ENCODE measurements at places on chromosomes 16 and 17. TPM values are rescaled to one million over a fixed set of nuclear protein-coding genes. Genes with fewer than 3 reads are reported as not detected.

GINS2 gene
- total RNA-seq: 13.4 TPM

KRT9 gene
- total RNA-seq: not detected

SULT1A4 gene
- total RNA-seq: 1.1 TPM

SHBG gene
- total RNA-seq: 0.36 TPM

ZNF629 gene
- 9.4 TPM for total RNA-seq

- DNase-seq: no peak
- peaks cover 23% of the 10 kb centered on the region for H3K36me3 ChIP-seq
- no peak overlapping the region for H3K4me3 ChIP-seq
- no peak overlapping the region for H3K27ac ChIP-seq
- no peaks in the 10 kb centered on the region for H3K4me1 ChIP-seq
Observed at GRCh38 chr17:29469276-29469675, 79.1 kb downstream of the TAOK1 start.

DNA sequence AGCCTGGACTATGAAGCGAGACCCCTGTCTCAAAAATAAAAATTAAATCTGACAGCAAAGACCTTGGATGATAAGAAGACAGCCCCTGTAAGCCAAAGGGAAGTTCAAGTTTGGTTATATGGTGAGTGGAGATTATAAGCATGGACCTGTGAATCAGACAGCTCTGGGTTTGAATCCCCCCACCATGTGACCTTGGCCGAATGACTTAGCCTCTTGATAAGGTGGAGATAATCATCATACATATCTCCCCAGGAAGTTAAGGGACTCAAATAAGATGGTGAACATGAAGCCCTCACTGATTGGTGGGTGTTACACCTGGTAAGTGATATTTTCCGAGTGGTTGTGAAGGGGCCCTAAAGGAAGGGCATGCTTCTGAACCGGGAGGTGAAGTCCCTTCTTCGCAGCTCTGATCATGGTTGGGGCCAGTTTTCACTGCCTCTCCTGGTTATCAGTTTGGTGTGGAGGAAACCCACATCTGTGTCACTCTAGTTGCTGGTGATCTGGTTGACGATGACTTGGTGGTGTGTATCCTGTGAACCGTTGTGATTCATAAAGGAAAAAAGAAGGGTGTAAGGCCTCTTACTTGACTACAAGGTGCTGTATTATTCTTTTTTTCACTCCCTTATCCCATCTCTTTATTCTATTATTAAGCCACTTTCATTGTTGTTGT lies 61.7 kb upstream of the CLEC18A start:
- no peak overlapping the region for H3K4me3 ChIP-seq
- peaks cover 10% of the 10 kb centered on the region for H3K36me3 ChIP-seq
- no peaks in the 10 kb centered on the region for H3K27me3 ChIP-seq
- no peak for DNase-seq
- no peaks in the 10 kb centered on the region for H3K4me1 ChIP-seq
- H3K27ac ChIP-seq: no peak overlapping the region

- no peaks in the 10 kb centered on the region for H3K4me1 ChIP-seq
- DNase-seq: no peak
- no peaks in the 10 kb centered on the region for H3K27me3 ChIP-seq
- peaks cover 34% of the 10 kb centered on the region for H3K36me3 ChIP-seq
- no peak overlapping the region for H3K4me3 ChIP-seq
Observed at GRCh38 chr17:82924812-82925211, 85.0 kb upstream of the ZNF750 start.

DNA sequence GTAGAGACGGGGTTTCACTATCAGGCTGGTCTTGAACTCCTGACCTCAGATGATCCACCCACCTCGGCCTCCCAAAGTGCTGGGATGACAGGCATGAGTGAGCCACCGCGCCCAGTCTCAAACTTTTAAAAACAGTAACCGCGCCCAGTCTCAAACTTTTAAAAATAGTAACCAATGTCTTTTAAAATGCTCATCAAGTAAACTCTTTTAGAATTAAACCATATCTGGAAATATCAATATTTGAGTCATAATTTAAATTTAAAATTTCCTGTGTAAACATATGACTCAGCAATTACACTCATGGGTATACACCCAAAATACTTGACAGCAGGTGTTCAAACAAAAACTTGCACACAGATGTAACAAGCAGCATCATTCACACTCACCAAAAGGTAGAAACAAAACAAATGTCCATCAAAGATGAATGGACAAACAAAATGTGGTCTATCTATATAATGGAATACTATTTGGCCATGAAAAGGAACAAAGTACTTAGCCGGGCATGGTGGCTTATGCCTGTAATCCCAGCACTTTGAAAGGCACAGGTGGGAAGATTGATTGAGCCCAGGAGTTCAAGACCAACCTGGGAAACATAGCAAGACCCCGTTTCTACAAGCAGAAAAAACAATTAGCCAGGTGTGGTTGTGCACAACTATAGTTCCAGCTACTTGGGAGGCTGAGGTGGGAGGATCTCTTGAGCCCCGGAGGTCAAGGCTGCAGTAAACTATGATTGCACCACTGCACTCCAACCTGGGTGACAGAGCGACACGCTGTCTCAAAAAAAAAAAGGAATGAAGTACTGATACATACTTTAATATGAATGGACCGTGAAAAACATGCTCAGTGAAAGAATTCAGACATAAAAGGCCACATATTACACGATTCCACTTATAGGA lies 20.2 kb downstream of the ENPP7 start:
- no peak for DNase-seq
- peaks cover 49% of the 10 kb centered on the region for H3K27me3 ChIP-seq
- no peaks in the 10 kb centered on the region for H3K36me3 ChIP-seq
- H3K4me3 ChIP-seq: no peak overlapping the region
- no peak overlapping the region for H3K27ac ChIP-seq

GRCh38 chr17:72569148-72569946 lies 448.5 kb downstream of the SOX9 start:
- H3K36me3 ChIP-seq: no peaks in the 10 kb centered on the region
- no peak overlapping the region for H3K27ac ChIP-seq
- peaks cover 10% of the 10 kb centered on the region for H3K4me1 ChIP-seq
- DNase-seq: no peak
- no peak overlapping the region for H3K4me3 ChIP-seq

- H3K4me3 ChIP-seq: no peak overlapping the region
- DNase-seq: no peak
- peaks cover 13% of the 10 kb centered on the region for H3K27me3 ChIP-seq
- H3K27ac ChIP-seq: no peak overlapping the region
Observed at GRCh38 chr17:44333371-44333770, 8.7 kb upstream of the SLC25A39 start.

DNA sequence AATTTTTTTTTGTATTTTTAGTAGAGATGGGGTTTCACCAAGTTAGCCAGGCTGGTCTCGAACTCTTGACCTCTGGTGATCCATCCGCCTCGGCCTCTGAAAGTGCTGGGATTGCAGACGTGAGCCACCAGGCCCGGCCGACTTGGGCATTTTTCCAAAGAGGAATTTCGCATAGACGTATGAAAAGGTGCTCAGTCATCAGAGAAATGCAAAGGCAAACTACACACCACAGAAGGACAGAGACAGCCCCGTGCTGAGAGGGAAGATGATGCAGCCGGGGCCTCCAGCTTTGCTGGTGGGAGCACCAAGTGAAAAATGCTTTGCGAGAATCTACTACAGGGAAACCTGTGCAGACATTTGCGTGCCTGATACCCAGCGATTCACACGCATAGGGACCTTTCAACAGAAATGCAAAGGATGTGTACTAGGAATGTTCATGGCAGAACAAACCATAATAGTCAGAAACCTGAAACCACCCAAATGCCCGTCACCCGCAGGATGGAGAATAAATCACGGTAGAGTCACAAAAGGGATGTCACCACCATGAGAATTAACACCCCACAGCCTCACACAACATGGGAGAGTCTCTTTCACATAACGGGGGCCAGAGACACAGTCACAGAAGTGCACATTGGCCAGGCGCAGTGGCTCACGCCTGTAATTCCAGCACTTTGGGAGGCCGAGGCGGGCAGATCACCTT lies 5.2 kb downstream of the RAB40B start:
- H3K36me3 ChIP-seq: no peaks in the 10 kb centered on the region
- no peak overlapping the region for H3K4me3 ChIP-seq
- H3K27me3 ChIP-seq: peaks cover 2% of the 10 kb centered on the region
- H3K27ac ChIP-seq: no peak overlapping the region

DNA sequence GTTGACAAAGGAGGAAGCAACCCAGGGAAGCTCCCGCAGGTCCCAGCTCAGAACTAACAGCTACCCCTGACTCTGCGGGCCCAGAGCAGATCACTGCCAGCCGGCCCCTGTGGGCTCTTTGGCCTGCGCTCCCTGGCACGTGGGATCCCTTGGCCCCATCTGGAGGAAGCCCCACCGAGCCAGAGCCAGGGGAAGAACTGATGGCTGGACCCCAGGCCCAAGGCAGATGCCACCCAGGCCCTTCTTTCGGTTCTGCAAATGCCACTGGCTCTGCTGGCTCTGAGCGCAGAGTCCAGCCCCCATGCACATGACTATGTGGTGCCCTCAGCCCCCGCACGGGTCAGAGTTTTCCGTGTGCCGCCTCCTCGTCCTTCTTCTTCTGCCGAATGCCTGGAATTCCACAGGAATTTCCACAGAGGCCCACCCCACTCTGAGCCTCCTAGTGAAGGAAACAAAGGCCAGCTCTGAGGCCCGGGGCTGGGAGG lies 35.8 kb upstream of the SNN start:
- DNase-seq: peak; percentile 93
- H3K27me3 ChIP-seq: no peaks in the 10 kb centered on the region

DNA sequence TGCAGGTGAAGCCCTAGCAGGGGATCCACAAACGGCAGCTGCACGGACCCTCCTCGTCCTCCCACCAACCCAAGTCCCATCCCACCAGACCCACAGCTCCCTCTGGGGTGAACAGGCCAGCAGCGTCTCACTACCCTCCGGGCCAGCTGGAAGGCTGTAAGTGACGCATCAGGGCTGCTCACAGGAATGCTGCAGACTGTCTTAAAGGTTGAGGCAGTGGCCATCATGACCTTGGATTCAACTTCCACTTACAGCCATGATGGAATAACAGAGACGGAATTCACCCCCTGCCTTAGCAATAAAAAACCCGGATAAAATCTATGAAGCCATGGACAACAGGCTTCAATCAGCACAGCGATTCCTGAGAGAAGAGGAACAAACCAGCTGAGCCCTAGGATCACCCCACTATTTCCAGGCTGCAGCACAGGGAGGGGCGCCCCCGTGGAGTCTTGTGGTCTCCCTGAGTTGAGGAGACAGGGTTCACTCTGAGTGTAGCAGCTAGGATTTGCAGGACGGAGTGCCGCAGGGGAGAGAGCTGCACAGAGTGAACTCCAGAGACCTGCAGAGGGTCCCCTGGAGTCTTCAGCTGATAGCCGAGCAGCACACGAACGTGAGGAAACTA lies 10.5 kb downstream of the FAM83G start:
- H3K27me3 ChIP-seq: no peaks in the 10 kb centered on the region
- peaks cover 15% of the 10 kb centered on the region for H3K36me3 ChIP-seq
- H3K4me3 ChIP-seq: no peak overlapping the region

GRCh38 chr17:8922451-8922850 lies 43.1 kb downstream of the PIK3R5 start:
- H3K4me3 ChIP-seq: no peak overlapping the region
- DNase-seq: peak; percentile 75
- no peaks in the 10 kb centered on the region for H3K27me3 ChIP-seq
- H3K36me3 ChIP-seq: no peaks in the 10 kb centered on the region

DNA sequence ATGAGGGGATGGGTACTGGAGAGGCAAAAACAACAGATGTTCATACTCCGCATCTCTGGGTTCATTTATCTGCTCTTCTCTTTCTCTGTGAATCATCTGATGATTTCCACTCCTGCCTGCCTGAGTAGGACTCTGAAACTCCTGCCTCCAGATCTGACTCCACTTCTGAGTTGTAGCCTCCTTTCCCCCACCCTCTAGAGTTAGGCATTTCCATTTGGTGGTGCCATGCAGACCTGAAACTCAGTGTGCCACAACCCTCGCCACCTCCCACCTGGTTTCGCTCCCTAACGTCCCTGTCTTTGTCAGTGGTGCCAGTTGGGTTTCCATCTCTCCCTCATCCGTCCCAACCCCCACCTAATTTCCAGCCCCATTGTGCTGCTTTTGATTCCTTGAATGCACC lies 126.2 kb downstream of the PRKCB start:
- no peaks in the 10 kb centered on the region for H3K27me3 ChIP-seq
- H3K27ac ChIP-seq: no peak overlapping the region
- no peaks in the 10 kb centered on the region for H3K36me3 ChIP-seq
- no peaks in the 10 kb centered on the region for H3K4me1 ChIP-seq

DNA sequence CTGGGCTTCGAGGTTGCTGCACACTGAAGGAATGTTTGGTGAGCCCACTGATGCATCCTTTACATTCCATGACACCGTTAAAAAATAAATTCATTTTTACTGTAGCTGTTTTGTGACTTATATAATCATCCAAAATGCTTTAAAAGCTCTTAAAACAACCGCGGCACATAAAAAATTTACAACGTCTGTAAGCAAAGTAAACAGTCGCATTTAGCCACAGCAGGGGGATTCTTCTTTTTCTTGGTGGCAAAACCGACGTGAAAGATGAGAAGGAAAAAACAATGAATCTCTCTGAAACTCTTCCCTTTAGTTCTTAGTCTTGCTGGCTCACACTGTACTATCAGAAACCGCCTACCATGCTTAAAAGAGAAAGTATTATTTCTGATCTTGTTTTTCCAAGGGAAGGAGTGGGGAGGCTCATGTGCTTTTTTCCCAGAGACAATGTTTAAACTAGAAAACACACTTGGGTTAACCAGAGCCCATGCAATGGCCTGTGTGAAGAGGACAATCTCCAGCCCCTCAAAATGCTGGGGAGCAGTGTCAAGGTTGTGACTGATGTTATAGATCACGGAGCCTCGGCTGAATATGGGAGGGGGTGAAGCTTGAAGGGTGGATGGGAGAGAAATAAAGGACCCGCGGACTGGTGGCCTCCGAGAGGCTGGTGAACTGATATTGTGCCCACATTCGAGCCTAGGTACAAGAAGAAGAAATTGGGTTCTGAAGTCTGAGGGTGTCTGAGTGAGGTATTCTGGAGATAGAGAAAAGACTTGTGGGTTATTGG lies 91.1 kb downstream of the IRF8 start:
- H3K27me3 ChIP-seq: peaks cover 83% of the 10 kb centered on the region
- no peak overlapping the region for H3K4me3 ChIP-seq
- no peaks in the 10 kb centered on the region for H3K4me1 ChIP-seq
- DNase-seq: no peak
- H3K27ac ChIP-seq: no peak overlapping the region

DNA sequence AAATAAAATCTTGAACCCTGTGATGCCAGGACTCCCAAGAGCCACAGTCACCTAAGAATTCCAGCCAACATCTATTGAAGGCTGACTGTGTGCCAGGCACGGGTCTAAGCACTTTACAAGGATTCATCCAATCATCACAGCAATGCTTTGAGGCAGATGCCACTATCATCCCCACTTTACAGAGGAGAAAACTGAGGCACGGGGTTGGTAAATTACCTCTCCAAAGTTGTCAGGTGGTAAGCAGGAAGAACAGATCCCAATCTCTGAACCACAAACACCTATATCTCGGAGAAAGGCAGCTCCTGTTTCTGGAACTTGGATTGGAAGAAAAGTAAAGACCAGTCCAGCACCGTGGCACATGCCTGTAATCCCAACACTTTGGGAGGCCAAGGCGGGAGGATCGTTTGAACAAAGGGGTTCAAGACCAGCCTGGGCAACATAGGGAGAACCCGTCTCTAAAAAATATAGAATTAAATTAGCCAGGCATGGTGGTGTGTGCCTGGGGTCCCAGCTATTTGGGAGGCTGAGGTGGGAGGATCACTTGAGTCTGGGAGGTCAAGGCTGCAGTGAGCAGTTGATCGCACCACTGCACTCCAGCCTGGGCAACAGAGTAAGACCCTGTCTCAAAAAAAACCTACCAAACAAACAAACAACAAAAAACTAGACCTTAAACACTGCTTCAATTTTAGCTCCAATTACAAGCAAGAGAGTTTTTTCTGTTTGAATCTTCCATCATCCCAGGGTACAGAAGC lies 60.7 kb upstream of the SIAH1 start:
- DNase-seq: no peak
- H3K4me3 ChIP-seq: no peak overlapping the region
- no peak overlapping the region for H3K27ac ChIP-seq
- peaks cover 8% of the 10 kb centered on the region for H3K4me1 ChIP-seq
